Panc1 (cell line): ENCODE measurements at places on chromosomes 2 and 18.

GRCh38 chr2:112692918-112693317 is 27.9 kb upstream of the NT5DC4 start:
- DNase-seq, result no peak
- no peak overlapping the region for H3K4me3 ChIP-seq
- peaks cover 23% of the 10 kb centered on the region for H3K4me1 ChIP-seq
- H3K27me3 ChIP-seq, result no peaks in the 10 kb centered on the region

- H3K36me3 ChIP-seq, result no peaks in the 10 kb centered on the region
- peaks cover 86% of the 10 kb centered on the region for H3K4me1 ChIP-seq
- peak; percentile 90 for DNase-seq
These were observed 36.0 kb upstream of the EML4 start for GRCh38 chr2:42132966-42133641.

DNA sequence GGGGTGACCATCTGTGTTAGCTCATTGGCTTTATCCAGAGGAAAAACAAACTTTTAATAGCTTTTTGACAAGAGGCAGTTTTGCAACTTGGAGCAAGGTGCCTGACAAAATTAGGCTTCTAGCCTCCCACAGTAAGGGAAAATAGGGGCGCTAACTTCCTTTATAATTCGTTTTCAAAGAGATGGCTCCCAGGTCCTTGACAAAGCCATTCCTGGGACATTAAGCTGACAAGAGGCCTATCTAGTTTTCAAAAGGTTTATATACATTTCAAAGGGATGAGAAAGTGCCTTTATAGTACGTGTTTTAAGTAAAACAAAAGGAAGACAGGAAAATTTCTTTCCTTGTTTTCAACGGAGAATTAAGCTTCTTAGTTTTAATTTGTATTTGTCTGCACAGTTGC is 159.4 kb upstream of the GCFC2 start:
- H3K4me3 ChIP-seq, result no peak overlapping the region
- H3K27ac ChIP-seq, result no peak overlapping the region

GRCh38 chr18:13520306-13520705 is 206.1 kb downstream of the FAM210A start:
- peaks cover 15% of the 10 kb centered on the region for H3K27me3 ChIP-seq
- no peak for DNase-seq
- H3K27ac ChIP-seq, result no peak overlapping the region
- no peaks in the 10 kb centered on the region for H3K4me1 ChIP-seq
- no peak overlapping the region for H3K4me3 ChIP-seq
- no peaks in the 10 kb centered on the region for H3K36me3 ChIP-seq

DNA sequence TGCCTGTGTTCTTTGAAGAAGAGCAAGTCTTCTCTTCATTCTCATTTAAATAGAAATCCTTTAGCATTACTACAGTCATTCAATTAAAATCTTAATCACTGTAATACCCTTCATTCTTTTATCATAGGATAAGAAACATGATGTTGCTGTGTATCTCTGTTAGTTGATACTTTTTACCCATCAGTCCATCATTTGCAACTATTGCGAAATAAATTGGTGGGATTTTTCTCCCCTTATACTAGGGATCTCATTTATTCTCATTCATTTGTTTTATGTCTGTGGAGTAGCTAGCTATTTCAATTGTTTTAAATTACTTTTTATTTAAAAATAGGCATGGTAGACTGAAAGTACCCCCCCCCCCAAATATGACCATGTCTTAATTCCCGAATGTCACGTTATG is 235.3 kb downstream of the KIAA1328 start:
- no peak for DNase-seq
- no peak overlapping the region for H3K4me3 ChIP-seq
- H3K27me3 ChIP-seq, result no peaks in the 10 kb centered on the region
- no peak overlapping the region for H3K27ac ChIP-seq

DNA sequence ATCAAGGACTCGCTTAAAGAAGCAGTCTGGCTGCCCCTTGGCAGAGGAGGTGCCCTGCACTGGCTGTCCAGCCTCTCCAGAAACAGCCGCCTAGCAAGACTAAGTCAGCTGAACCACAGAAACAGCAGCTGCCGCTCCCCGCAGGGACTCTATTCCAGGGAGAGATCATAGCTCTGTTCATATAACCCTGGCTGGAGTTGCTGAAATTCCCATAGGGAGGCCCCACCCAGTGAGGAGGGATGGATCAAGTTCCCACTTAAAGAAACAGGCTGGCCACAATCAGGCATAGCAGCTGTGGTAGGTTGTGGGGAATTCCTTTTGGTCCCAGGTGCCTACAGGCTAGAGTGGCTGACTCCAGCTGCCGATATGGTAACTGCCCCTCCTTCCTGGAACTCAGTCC is 74.2 kb upstream of the MC4R start:
- no peak for DNase-seq
- H3K27me3 ChIP-seq, result no peaks in the 10 kb centered on the region
- H3K4me3 ChIP-seq, result no peak overlapping the region
- H3K4me1 ChIP-seq, result no peaks in the 10 kb centered on the region

- DNase-seq, result no peak
- H3K4me1 ChIP-seq, result no peaks in the 10 kb centered on the region
- H3K27me3 ChIP-seq, result no peaks in the 10 kb centered on the region
- H3K4me3 ChIP-seq, result no peak overlapping the region
- no peaks in the 10 kb centered on the region for H3K36me3 ChIP-seq
- no peak overlapping the region for H3K27ac ChIP-seq
These were observed 82.9 kb downstream of the POLR1A start for GRCh38 chr2:86022661-86023365.

GRCh38 chr2:23286758-23287704 is 97.9 kb upstream of the KLHL29 start:
- no peaks in the 10 kb centered on the region; the same call in 1 of the 2 replicates for H3K27me3 ChIP-seq
- H3K4me3 ChIP-seq, result no peak overlapping the region
- no peaks in the 10 kb centered on the region for H3K36me3 ChIP-seq

DNA sequence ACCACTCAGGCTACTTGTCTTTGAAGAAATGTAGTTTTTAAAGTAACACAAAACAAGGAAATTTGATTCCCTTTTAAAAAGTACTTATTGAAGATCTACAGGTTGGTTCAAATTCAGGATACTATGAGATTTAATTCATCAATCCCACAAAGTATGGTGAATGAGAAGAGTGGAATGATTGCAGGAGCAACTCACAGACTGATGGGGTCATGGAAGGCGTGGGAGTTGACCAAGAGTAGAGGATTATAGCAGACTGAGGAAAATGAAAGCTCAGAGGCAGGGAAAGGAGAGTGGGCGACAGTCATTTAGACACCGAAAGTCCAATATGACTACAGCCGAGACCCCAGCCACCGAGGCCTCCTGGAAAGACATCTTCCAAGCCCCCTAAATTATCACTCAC is 12.5 kb upstream of the DAPL1 start:
- H3K4me1 ChIP-seq, result no peaks in the 10 kb centered on the region
- no peaks in the 10 kb centered on the region for H3K36me3 ChIP-seq
- no peak overlapping the region for H3K4me3 ChIP-seq
- no peak overlapping the region for H3K27ac ChIP-seq
